ENCODE measurements at places on chromosomes 4 and X.
A peak's percentile ranks its signal among the peaks of the same experiment; 100 is the strongest.

GRCh38 chr4:89489338-89489771 lies 181.8 kb upstream of the GPRIN3 start:
- H3K4me3 ChIP-seq, result 0 out of 3 replicates have a peak overlapping the region, but pooled peaks have one; percentile 5
- no peak overlapping the region for H3K27ac ChIP-seq
- no peaks in the 10 kb centered on the region for H3K27me3 ChIP-seq
- H3K36me3 ChIP-seq, result peaks cover 4% of the 10 kb centered on the region
- peak; percentile 67 for DNase-seq
- peaks cover 3% of the 10 kb centered on the region for H3K4me1 ChIP-seq

DNA sequence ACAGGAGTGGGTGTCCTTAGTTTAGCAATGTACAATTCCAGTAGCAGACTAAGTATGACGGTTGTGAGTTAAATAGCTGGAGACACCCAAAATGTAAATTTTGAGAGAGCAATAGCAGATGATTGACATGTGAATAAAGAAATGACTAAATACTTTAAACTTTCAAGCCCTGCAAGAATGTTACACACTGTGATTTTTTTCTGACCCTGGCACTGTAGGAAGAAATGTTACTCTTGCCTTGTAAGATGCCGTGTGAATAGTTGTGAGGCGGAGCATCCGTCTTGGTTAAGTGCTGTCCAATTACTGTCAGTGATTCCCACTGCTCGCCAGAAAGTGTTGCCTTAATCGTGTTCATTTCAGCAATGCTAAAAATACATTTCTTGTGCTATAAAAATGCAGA lies 1248.1 kb downstream of the RAPGEF2 start:
- no peak overlapping the region for H3K27ac ChIP-seq
- H3K27me3 ChIP-seq, result no peaks in the 10 kb centered on the region
- H3K4me1 ChIP-seq, result no peaks in the 10 kb centered on the region
- H3K36me3 ChIP-seq, result no peaks in the 10 kb centered on the region
- H3K4me3 ChIP-seq, result no peak overlapping the region

GRCh38 chr4:135244696-135245095 lies 1043.1 kb upstream of the PABPC4L start:
- no peak overlapping the region for H3K27ac ChIP-seq
- no peaks in the 10 kb centered on the region for H3K36me3 ChIP-seq

DNA sequence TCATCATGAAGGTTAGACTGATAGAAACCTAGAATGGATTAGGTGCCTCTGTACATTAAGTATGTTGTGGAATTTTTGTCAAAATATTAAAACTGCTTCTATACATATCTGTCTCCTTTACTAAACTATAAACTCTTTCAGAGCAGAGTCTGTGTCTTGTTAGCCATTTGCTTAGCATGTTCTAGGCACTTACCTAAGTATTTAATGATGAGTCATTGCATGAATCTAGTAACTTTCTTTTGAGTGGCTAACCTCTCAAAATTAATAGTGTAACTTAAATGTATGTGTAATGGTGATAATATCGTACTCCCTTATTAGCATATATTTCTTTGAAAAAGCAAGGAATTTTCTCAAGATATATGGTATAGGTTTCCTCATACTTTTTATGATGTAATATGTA lies 57.8 kb downstream of the RAP1GDS1 start:
- H3K4me1 ChIP-seq, result no peaks in the 10 kb centered on the region
- peaks cover 14% of the 10 kb centered on the region for H3K36me3 ChIP-seq
- no peaks in the 10 kb centered on the region for H3K27me3 ChIP-seq
- no peak overlapping the region for H3K4me3 ChIP-seq
- no peak for DNase-seq

DNA sequence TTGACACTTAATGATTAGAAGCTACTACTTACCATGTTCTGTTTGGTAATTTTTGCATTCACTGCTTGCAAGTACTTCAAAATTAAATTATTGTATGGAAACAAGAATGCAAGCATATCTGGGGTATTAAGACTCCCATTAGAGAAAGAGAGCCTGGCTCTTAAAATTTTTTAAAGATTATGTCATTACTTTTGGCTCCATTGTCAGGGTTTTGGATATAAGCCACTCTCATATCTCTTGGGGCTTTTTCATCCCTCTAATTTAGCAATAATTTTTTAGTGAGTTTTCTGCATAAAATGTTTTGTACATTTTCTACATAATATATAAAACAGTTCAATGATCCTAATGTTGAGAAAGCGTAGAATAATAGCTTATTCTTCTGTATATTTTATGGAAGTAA lies 49.4 kb downstream of the SLC9A6 start:
- no peaks in the 10 kb centered on the region for H3K4me1 ChIP-seq
- no peak for DNase-seq
- H3K27me3 ChIP-seq, result no peaks in the 10 kb centered on the region
- no peak overlapping the region for H3K4me3 ChIP-seq
- no peak overlapping the region for H3K27ac ChIP-seq
- peaks cover 8% of the 10 kb centered on the region for H3K36me3 ChIP-seq

Data from H9 (cell line).